COR-L47 (cell line): ENCODE measurements at places on chromosomes 13 and 19.

DNA sequence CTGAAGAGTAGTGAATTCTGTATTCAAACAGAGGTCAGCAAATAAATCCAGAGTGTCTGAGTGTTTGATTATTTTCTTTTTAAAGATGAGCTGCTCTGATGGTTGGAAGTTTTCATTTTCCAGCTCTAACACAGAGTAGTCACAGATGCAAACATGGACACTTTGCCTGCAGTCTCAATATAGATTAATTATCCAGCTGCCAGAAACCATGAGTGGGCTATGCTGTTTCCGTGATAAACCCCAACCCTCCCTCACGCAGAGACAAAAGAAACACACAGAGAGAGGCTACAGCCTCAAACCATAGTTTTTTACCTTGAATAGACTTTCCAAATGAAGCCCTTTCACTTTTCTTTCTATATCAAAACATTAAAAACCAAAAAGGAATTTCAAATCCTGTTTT is 884.7 kb downstream of the DIAPH3 start:
- no peak for DNase-seq

GRCh38 chr13:22447132-22447886 is 733.5 kb upstream of the SGCG start:
- no peak for DNase-seq

DNA sequence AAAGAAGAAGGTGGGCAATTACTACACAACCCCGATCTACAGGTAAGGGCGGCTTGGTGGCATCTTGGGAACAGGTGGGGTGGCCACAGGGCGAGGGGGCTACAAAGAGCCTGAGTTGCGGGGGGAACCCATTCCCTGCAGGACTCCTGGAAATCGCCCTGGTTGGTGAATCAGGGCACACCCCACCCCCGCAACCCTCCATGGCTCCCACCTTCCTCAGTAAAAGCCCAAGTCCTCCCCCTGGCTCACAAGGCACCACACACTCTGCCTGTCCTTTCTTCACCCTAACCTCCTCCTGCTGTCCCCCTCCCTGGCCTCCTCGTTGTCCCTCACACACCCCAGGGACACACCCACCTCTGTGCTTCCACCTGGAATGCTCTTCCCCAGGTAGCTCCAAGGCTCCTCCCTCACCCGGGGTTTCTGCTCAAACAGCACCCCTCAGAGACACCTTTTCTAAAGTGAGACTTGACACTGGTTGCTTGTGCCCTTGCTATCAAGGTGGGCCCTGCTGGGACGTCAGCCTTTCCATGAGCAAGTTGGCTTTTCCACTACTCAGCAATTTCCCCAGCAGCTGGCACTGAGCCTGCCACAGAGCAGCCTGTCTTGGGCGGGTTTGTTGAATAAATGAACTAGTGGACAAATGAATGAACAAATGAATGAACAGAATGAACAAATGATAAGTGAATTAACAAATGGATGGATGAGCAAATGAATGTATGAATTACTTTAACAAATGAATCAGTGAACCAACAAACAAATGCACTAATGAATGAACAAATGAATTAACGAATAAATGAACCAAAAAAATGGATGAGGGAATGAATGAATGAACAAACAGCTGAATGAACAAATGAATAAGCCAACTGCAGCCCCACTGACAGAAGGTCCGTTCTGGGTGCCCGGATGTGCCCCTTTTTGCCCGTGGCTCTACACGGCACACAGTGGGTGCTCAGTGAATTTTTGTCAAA is 6.2 kb upstream of the MRI1 start:
- no peak for DNase-seq

DNA sequence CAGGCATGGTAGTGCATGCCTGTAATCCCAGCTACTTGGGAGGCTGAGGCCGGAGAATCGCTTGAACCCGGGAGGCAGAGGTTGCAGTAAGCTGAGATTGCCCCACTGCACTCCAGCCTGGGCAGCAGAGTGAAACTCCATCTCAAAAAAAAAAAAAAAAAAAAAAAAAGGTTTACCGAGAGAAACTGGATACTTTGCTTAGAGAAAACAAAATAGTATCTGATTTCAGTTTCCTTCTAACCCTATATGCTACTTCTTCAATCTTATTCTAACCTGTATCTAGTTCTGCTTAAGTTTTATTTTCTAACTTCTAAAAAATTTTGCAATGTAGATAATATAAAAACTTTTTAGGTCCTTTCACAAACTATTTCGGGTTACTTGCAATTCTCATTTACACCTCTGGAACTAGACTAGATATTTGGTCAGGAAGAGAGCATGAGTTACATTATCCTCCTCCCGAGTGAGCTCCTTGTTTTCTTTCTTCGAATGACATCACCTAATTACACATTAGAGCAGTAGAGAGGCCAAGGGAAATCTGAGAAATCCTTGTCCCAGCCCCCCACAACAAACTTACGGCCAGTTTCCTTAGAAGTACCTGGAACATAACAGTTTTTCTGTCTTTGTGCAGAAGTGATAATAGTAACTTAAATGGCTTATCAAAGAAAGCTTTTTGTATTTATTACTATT is 128.9 kb downstream of the B3GLCT start:
- DNase-seq: no peak

GRCh38 chr13:53017433-53017970 is 11.1 kb upstream of the OLFM4 start:
- no peak for DNase-seq

DNA sequence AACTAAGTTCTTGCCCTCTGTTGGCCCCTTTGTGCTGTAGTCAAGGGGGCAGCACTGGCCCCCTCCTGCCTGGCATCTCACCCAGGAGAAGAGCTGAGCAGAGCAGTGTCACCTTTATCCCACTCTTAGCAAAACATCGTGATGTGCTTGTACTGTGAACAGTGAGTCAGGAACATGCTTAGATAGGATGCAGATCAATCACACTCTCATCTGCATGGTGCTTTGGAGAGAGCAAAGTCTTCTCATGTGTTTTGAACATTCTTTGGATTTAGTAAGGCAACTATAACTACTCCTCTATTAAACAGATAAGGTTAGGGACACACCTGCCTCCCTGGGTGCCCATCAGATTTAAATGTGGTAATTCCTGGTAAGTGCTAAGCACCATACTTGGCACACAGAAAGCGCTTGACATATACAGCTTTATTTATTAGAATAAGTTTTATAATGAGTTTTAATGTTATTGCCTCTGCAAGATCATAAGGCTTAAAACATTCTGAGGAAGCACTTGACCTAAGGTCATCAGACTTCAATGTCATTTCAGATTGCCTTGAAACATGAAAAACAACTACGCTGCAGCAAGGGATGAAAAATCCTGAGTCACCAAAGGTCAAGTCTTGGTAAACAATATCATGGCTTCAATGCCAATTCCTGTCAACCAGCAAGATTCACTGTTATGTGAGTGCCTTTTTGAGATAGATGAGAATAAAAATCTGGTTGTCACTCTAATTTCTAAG is 82.4 kb upstream of the IRS2 start:
- no peak for DNase-seq

GRCh38 chr19:36225219-36225892 is 10.4 kb downstream of the ZNF146 start:
- DNase-seq: no peak

GRCh38 chr19:46542428-46543230 is 47.0 kb upstream of the PNMA8B start:
- DNase-seq: peak; percentile 92

GRCh38 chr13:97077341-97077740 is 83.1 kb upstream of the OXGR1 start:
- DNase-seq: no peak

GRCh38 chr13:110886870-110887596 is 27.8 kb downstream of the ANKRD10 start:
- no peak for DNase-seq

DNA sequence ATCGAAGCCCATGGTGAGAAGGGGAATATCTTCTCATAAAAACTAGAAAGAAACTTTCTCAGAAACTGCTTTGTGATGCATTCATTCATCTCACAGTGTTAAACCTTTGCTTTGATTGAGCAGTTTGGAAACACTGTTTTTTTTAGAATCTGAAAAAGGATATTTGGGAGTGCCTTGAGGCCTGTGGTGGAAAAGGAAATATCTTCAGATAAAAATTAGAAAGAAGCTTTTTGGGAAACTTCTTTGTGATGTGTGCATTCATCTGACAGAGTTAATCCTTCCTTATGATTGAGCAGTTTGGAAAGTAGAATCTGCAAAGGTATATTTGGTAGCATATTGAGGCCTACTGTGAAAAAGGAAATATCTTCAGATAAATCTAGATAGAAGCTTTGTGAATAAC is 1594.9 kb downstream of the UQCRFS1 start:
- DNase-seq: no peak

DNA sequence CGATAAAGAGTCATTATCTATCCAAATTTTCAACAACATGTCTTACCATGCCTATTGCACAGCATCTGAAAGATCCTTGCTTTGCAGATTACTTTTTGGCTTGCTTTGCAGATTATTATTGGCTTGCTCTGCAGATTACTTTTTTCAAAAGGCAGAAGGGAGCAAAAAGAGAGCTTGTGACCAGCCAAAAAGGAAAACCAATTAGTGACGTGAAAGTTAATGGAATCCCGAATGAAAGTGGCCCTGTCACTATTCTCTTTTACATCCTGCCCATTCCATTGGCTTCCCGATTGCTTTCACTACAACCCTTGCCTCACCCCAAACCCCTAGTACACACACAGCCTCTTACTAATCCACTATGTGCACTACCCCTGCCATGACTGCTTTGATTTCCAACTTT is 81.3 kb downstream of the LHFPL6 start:
- DNase-seq: no peak

- DNase-seq: no peak
These were observed 8.6 kb downstream of the ZBTB7A start for GRCh38 chr19:4057931-4058692.

DNA sequence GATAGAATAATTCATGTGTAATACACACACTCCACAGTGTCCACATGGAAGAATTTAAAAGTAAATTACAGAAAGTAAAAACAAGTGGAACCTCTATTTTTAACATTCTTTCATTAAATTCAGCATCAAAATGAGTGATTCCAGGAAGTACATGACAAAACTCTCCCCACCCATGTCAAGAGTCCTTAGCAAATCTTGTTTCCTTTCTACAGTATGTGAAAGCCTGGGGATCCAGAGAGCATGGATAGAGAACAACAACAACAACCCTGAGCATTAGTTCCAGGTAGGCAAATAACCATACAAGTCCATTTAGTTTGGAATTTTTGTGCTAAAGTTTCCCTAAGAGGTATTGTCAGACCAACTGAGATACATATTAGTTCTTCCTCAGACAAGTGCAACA is 267.9 kb downstream of the ENOX1 start:
- no peak for DNase-seq

DNA sequence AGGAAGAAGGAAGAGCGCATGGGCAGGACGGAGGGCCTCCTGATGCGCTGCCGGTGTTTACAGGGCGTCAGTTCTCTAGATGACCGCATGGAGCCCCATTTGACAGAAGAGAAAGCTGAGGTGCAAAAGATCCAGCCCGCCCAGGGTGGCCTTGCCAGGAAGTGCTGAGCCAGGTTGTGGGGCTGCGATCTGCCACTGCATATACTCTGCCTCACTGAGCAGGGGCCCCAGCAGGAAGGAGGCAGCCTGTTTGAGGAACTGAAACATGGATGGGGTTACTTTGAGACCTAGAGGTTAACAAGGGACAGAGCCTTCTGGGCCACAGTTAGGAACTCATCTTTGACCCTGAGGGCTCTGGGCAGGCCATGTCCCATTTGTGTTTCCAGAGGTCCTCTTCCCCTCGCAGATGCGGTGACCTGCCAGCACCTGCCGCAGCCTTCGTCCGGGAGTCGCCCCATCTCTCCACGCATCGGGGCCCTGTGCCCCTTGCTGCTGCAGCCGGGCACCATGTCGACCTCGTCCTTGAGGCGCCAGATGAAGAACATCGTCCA is 3.2 kb downstream of the EPN1 start:
- DNase-seq: no peak

- no peak for DNase-seq
These were observed 1819.3 kb downstream of the PCDH9 start for GRCh38 chr13:65410791-65411190.

- DNase-seq: no peak
These were observed 2743.3 kb upstream of the PCDH20 start for GRCh38 chr13:64158908-64159307.
